ENCODE measurements at places on chromosomes 2 and 18.

DNA sequence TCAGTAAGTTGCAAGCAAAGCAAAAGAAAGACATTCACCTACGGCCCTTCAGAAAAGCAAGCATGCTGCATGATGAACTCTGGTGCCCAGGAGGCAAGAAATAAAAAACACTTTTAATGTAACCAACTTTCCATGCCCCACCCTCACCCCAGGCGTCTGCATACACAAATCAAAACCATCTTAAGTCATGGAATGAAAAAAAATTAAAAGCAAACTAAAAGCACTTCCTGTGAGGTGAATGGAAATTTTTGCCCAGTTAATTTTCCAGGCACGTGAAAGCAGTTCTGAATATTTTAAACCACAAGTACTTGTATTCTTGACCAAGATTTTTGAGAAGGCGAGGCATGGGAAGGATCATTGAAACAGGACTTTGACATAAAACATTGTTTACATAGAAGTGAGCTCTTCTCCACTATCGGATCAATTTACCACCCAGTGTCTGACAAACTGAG is 2.5 kb upstream of the ICOS start:
- DNase-seq: no peak

DNA sequence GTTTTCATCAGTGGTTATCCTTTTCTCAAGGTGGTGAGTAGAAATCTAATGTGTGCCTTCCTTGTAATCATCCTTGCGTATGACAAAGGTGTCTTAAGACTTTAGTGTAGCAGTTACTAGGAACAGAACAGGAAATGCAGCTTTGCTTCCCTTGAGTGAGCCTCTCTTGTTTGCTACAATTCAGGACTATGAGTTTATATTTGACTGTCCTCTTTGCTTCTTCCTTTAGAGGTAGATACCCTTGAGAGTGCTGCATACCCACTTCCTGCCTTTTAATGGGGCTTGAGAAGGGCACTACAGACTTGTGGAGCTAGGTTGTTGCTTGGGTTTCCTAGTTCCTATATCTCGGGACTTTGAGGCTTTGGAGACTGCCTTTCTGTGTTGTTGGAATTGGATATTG is 3.8 kb downstream of the KCNJ13 start:
- no peak for DNase-seq

DNA sequence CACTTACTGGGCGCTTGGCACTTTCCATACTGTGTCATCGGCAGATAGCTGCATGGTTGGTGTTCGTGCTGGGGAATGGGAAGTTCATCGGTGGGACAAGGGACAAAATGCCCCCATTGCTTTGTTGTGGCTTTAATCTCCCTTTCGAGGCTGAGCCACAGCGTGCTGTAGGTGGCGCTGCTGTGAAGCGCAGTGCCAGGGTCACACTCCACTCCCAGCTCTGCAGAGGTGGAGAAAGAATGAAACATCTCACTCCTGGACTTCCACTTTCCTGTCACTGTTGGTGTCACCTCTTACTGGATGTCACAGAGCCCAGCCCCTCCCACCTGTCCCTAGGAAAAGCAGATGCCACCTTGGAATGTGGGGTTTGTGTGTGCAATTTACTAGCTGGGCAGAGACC is 8.7 kb downstream of the TYMS start:
- no peak for DNase-seq

GRCh38 chr2:239262484-239263230 is 138.2 kb downstream of the HDAC4 start:
- no peak for DNase-seq

DNA sequence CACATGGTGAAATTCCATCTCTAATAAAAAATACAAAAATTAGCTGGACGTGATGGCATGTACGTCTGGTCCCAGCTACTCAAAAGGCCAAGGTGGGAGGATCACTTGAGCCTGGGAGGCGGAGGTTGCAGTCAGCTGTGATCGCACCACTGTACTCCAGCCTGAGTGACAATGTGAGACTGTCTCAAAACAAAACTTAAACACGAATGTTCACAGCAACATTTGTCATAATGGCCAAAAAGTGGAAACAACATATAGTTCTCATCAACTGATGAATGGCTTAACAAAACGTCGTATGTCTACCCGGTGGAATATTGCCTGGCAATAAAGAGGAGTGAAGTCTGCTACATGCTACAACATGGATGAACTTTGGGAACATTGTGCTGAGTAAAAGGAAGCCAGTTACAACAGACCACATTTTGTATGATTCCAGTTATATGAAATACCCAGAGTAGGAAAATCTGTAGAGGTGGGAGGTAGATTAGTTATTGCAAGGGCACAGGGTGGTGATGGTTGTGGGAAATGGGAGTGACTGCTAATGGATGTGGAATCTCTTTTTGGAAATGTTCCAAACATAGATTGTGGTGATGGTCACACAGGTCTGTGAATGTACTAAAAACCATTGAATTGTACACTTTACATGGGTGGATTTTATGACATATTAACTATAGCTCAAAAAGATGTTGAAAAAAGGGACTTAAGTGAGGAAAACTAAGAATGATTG is 478.2 kb downstream of the PTPRM start:
- DNase-seq: no peak

DNA sequence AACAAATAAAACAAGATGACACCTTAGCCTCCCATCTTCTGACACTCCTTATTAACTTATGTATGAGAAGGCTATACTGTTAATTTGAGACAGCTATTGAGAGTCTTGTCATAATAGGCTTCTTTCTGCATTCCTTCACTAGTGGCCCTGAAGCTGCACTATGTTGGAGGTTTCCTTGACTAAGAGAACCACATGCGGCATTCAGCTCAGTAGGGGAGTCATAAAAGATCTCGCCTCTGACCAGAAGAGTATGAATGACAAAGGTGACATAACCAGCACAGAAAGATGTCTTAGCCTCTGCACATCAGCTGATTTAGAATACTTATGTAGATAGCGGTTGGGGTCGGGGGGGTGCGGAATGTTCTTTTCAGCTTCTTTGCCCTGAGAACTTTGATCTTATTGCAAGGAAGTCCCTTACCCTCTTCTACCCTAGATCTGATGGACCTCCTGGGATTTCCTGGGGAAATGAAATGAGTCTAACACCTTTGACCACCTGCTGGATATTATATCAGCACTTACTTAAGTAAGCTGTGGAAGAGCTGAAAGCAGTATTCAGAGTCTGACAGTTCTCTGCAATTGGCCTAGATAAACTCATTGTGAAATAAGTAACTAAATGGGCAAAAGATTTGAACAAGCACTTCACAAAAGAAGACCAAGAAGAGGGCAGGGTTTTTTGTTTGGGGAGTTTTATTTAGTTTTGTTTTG is 24.2 kb downstream of the RBM45 start:
- DNase-seq: no peak

DNA sequence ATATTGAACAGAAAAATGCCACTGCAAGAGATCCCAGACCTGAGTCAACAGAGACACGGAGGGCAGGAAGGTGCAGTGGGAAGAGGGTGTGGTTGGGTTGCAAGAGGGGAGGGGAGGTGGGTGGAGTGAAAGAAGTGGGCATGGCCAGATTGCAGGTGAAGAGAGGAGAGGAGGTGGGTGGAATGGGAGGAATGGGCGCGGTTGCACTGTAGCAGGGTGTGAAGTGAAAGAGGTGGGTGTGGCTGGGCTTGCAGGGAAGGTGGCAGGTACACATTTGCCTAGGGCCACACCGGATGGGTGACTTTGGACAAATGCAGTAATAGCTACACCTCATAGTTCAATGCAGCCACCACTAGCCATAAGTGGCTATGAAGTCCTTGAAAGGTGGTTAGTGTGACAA is 71.1 kb downstream of the DOCK10 start:
- no peak for DNase-seq

DNA sequence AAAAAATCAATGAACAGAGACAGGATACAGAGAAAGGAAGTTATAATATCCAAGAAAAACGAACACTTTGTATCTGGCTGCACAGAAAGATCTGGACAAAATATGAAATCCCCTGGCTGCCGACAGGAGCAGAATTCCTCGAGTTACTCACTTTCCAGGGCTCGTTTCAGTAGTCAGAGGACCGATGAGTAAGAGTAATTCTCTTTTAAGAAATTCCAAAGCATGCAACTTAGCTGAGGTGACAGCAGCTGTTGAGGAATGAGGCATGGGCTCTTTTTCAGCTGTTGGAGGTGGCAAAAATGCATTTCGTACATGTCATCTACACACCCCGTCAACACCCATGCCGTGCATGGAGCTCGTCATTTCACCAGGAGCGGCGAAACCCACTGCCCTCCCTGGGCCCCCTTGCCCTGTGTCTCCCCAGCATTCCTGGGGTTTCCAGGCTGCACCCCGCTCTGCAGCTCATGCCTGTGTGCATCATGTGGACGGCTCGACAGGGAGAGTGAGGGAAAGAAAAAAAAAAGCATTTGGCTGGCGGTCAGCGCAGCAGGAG is 210.8 kb upstream of the SMIM21 start:
- DNase-seq: no peak

GRCh38 chr2:178074123-178075005 is 1.8 kb upstream of the PDE11A start:
- DNase-seq: no peak

DNA sequence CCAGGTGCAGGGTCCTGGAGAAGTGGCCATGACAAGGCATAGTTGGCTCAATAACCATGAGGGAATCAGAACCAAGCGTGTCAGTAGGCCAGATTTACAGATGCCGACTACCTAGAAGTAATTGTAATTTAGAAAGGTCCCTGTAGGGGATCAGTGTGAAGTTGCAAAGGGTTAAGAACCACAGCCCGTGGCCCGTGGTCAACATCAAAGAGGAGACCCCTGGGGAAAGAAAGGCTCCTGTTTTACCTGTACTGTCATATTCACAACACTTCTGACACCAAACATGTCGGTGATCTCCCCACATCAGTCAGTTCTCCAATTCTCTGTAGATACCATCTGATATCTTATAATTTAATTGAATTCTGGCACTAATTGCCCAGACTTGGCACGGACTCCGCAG is 31.0 kb downstream of the SP100 start:
- no peak for DNase-seq

DNA sequence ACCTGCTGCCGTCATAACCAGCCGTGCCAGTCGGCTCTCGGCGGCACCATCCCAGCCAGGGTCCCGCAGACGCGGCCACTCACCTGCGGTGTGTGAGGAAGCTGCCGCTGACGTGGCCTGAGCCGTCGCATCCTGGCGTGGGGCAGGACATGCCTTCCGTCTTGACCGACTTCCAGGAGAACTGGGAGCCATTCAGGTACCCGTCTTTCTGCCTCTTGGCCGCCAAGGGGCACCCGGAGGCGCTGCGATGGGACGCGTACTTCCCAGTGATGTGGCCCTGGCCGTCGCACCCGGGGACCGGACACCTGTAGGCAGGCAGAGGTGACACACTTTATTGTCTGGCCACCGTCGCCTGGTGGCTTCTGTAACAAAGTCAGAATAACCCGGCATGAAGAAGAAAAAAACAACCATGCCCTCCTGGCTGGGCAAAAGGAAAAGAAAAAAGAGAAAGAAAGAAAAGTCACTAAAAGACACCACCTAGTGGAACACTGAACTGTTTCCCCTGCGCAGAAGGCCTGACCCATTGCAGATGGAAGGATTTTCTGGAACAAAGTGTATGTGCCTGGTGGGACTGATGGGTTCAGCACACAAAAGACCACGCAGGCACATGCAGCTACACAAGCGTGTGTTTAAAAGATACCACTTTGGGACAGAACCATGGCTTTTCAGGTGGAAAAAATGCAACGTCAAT is 94.9 kb upstream of the PXDN start:
- no peak for DNase-seq

DNA sequence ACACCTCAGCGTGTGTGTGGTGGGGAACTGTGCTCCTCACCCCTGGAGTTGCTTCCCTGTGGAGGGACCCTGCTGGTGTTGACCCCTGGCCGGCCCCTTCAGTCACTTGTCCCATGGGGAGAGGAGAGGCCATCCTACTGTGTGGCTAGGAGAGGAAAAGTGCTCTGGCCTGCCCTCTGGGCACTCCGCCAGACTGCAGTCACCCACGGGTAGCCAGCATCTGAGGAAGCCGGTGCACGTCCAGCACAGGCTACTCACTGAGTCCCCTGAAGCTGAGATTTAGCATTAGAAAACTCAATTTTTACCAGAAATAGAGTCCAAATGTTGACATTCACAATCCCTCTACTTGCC is 211.5 kb upstream of the RAB6C start:
- DNase-seq: no peak

- DNase-seq: no peak
Observed at GRCh38 chr2:216299588-216299987, 72.7 kb downstream of the MARCHF4 start.

DNA sequence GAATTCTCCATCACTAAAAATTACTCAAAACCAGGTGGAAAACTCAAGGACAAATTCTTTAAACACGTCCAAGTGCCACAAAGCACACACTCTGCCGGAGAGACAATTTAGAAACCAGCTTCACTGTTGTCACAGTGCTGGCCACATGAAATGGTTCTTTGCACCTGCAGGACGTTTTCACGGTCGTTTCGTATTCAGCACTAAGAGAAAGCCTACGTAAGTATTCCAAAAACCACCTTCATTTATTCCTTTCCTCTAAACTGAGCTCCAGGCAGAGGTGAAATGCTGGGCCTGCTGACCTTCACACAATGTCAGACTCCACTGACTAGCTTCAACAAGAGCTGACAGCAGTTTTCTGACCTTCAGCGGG is 680 bp downstream of the ATP5F1A start:
- no peak for DNase-seq

DNA sequence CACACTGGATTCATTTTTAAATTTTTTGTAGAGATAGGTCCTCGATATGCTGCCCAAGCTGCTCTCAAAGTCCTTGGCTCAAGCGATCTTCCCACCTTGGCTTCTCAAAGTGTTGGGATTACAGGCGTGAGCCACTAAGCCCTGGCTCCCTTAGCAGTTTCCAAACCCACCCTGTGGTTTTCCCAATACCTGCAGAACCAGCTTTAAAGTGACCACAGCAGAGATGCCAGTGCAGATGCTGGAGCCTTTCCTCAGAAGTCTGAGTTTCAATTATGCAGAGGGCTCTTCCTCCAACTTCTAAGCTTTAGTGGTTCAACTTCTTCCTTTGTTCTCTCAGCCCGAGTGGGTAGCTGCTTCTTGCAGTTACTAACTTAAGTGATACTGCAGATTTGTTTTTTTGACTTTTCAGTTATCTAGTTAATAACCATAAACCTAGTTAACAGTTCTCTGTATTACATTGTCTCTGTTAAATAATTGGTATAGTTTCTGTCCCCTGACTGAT is 8.1 kb upstream of the HAAO start:
- DNase-seq: no peak

DNA sequence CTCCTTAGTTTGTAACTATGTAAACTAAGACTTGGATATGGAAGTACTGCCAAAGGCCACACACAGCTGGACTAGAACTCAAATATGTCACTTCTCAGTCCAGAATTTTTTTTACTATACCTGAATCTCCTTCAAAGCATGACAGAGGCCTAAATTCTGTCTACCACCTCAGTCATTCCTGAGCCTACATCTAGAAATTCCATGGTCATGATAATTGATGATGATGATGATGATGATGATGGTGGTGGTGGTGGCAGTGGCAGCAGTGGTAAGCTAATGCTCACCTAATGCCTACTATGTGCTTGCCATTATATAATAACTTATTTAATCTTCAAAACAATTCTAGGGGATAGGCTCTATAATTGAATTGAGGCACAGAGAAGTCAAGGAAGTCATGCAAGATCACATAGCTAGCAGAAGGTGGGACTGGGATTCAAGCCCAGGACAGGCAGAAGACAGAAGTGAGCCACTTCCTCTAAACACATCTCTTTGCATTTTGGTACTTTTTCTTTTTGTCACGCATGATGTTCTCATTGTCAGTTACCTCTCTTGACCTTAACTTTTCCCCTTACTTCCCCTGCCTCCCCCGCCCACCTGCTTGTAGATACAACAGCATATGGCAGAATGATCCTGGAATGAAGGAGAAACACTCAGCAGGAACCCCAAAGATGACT is 539.3 kb downstream of the TNS1 start:
- DNase-seq: no peak

Measured in NCI-H1417 treated with DMSO at 0.1 percent for 48 hours (cell line).